NCI-H1105 treated with DMSO at 0.1 percent for 48 hours (cell line): ENCODE measurements at places on chromosomes 5 and 9.

GRCh38 chr9:128056887-128057723 lies 10.0 kb downstream of the NAIF1 start:
- no peak for DNase-seq

DNA sequence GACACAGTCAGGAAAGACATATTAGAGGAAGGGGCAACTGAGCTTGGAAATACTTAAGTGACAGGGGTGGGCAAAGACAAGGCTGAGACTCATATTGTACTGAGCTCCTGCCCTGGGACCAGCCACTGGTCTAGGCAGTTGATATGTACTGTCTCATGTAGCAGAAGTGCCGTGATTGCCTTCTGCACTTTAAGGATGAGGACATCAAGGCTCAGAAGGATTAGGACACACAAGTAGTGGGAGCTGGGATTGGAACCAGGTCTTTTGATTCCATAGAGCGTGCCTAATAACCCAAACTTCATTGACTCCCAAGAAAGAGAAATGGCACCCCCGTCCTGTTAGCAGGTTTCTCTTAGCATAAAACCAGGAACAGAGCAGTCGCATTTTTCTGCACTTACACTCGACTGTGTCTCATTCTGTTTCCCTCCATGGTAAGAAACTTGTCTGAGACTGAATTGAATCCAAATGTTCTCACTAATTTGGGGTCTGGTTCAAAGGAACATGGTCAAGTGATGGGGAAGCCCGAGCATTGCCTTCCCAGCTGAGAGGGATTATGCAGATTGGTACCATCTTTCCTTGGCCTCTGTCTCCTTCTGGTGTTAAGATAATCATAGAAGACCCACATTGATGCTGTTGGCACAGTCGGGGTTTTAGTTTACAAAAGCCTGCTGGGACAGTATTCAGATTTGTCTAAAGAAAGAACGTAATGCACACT lies 70.4 kb downstream of the ANGPTL2 start:
- no peak for DNase-seq

GRCh38 chr5:90477621-90478215 lies 3.1 kb downstream of the POLR3G start:
- DNase-seq = no peak

DNA sequence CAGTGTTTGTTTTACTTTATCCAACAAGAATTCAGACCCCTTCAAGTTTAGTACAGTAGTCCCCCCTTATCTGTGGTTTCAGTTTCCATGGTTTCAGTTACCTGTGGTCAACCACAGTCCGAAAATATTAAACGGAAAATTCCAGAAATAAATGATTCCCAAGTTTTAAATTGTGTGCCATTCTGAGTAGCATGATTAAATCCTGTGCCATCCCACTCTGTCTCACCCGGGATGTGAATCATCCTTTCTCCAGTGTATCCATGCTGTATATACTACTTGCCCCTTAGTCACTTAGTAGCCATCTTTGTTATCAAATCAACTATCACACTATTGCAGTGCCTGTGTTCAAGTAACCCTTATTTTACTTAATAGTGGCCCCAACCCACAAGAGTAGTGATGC lies 153.8 kb upstream of the RASA1 start:
- no peak for DNase-seq

GRCh38 chr9:13122756-13123369 lies 156.6 kb downstream of the MPDZ start:
- DNase-seq = no peak

GRCh38 chr9:125521462-125522327 lies 185.3 kb downstream of the MAPKAP1 start:
- DNase-seq = no peak

DNA sequence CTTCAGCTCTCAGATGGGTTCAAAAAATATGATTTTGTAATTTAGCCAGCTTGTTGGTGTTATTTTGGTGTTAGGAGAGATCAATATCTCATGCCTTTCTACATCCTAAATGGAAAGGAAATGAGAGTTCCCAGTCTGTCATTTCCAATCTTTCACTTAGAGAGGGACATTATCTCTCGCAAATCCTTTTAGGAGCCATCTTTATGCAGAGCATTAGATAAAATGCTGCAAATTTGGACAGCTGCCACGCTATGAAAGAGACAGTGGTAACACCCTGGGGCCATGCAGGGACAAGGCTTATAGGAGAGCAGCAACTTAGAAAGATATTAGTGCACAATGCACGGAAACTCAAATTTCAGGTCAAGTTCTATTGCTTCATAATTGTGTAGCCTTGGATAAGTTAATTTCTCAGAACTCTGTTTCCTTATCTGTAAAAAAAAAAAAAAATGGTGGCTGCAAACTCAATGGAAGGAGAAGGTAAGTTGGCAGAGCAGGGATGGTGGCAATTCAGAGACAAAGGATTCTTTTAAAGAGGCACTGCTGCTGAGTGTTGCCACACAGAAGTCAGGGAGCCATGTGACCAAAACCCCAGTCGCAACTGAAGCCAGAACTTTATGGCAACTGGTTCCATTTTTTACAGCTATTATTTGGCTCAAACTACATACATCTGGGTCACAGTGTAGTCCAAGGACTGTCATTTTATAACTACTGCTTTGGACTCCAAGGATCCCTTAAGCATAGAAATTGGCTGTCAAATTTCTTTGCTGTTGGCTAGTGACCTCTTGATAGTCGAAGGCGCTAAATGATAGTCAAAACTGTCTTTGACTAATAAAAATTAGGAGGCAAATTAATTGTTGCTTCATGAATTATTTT lies 210.2 kb downstream of the FRMD3 start:
- DNase-seq = no peak

DNA sequence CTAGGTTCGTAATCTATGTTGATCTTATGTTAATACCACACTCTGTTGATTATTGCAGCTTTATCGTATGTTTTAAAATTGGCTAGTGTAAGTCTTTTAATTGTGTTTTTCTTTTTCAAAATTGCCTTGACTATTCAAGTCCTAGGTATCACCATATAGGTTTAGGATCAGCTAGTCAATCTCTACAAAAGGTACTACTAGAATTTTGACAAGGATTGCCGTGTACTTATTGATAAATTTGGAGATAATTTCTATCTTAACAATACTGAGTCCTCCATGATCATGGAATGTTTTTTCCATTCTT lies 117.9 kb upstream of the PRSS3 start:
- DNase-seq = no peak

DNA sequence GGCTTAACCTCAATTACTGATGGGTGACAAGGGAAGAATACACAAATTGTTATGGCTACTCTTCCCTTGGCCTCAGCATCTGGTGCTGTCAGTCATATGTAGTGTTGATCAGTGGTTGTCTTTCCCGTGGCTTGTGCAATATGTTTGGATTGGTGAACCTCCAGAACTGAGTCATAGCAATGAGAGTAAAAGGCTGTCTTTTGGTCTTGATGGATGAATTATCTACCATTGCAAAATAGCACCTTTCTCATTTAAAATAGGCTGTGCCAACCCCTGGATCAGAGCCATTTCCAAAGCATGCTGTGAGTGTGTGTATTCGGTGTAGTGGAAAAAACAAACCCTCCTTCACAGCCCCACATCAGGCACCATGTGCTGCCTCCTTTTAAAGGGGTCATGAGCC lies 14.6 kb upstream of the F2R start:
- DNase-seq = no peak

DNA sequence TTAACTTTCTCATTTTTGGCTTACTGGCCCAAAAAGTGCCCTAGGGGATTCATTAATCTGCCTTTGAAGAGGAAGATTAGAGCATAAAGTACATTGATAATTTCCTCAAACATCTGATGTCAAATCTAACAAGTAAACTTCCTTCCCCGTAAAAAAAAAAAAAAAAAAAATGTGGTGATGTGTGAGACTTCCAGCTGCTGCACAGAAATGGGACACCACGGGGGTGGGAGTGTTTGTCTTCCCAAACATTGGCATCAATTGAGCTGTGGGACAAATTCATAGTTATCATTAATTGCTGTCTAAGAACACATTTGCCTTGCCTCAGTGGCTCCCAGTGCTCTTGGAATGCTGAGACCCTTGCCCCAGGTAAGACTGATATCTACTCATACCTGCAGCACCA lies 149.6 kb downstream of the ADAMTS12 start:
- DNase-seq = no peak

DNA sequence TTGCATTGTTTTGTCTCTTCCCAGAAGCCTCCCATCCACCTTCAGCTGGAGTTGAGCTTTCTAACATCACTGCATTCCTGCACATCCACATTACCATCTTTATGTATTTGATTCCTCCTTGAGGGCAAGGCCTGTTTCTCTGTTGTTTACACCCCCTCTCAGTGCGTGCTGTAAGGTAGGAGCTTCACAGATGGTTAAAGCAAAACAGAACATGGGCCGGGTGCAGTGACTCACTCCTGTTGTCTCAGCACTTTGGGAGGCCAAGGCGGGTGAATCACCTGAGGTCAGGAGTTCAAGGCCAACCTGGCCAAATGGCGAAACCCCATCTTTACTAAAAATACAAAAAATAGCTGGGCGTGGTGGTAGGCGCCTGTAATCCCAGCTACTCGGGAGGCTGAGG lies 110.9 kb downstream of the KCNIP1 start:
- no peak for DNase-seq

DNA sequence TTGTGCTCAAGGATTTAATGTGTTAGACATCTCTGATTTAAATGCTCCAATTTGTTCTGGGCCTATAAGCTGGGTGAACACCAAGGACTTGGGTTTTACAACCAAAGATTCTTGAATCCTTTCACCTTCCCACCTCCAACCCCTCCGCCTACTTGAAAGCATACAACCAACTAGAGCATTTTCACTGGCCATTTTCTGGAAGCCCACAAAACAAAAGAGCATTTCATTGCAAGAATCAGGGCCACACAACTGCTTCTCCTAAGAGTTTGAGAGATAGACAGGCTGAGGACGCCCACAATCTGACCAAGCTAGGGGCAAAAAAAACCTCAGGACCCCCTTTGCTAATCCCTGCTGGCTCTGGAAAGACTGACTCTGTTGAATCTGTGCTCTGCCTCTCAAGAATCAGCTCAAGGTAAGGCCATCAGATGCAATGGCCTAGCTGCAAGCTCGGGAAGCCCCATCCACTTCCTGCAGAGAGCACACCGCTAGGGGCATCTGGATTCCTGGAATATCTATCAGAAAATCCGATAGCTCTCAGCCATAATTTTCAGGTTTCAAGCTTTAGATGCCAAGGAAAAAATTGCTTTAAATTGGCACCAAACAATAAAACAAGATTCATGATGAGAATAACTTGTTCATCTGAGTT lies 57.7 kb downstream of the RETREG1 start:
- DNase-seq = no peak

GRCh38 chr5:72537166-72537565 lies 30.0 kb upstream of the ZNF366 start:
- DNase-seq = no peak

GRCh38 chr9:118100529-118101419 lies 396.6 kb downstream of the TLR4 start:
- DNase-seq = no peak

GRCh38 chr9:129497005-129497812 lies 123.7 kb downstream of the C9orf50 start:
- DNase-seq = peak; percentile 82

- DNase-seq = no peak
Measured at GRCh38 chr5:112004867-112005622, 248.1 kb upstream of the NREP start.

DNA sequence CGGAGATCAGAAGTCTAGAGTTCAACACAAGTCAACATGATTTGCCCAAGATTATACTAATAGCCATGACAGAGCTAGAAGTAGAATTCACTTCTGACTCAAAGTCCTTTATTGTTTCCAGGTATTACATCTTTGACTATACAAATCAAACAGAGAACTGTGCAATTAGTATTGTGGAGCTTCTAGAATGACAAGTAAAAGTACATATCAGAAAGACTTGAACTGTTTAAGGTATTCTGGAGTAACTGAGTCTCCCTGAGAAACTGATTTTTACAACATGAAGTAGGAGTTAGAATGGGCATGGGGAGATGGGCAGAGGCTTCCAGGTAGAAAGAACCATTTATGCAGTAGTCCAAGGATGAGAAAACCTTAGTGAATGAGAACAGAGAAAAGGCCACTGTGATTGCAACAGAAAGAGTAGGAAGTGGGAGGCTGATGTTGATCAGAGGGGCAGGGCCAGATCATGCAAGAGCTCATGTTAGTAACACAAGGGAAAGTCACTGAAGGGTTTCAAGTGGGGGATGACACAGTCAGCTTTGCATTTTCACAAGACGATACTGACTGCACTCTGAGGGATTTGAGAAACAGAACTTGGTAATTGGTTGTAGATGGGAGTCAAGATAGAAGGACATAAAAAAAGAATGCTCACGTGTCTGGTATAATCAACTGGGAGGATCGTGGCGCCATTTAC lies 280.7 kb downstream of the RFX3 start:
- peak; percentile 13 for DNase-seq

DNA sequence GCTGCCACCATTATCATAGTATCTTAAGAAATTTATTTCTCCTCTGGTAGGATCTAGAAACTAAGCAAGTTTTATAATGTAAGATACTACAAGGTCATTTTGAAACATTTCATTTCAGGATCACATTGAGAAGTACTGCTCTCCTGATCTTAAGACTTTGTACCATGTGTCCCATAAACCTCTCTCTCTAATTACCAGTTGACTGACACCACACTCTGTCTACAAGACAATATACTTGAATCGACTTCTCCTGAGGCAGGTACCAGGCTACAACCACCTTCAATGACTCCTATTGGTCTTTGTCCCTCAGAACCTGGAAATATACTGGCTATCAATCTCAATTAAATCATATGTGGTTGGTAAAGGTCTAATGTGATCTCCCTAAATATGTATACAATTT lies 597.0 kb downstream of the PTPRD start:
- DNase-seq = no peak

DNA sequence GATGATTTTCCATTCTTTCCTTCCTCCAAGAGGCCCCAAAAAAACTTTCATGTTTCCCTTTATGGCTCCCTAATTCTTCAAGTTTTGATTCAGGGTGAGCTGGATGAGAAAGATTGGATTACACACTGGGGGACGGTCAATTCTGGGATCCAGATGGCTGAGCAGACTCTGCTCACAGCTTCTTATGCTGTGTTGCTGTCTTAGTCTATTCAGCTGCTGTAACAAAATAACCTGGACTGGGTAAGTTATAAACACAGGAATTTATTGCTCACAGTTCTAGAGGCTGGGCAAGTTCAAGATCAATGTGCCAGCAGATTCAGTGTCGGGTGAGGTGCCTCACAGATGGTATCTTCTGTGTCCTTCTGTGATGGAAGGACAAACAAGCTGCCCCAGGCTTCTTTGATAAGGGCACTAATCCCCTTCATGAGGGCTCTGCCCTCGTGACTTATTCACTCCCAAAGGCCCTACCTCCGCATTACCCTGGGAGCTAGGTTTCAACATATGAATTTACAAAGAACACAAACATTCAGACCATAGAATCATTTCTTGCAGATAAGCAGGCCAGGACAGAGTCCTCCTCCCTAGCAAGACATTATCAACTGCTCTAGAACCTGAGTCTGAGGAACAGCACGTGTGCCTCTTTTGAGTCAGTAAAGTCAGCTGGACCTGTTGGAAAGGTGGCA lies 23.1 kb upstream of the SMAD5 start:
- no peak for DNase-seq

GRCh38 chr5:147310059-147310704 lies 75.4 kb downstream of the STK32A start:
- DNase-seq = peak; percentile 82

- no peak for DNase-seq
Measured at GRCh38 chr5:177105691-177106476, 19.2 kb downstream of the FGFR4 start.

GRCh38 chr9:116270546-116270945 lies 117.0 kb downstream of the PAPPA start:
- no peak for DNase-seq
